Neural progenitor cell (in vitro differentiated cells): ENCODE measurements at places on chromosomes 12 and 14. TPM values are rescaled to one million over a fixed set of nuclear protein-coding genes. Genes with fewer than 3 reads are reported as not detected.
A peak's percentile ranks its signal among the peaks of the same experiment; 100 is the strongest.

DNA sequence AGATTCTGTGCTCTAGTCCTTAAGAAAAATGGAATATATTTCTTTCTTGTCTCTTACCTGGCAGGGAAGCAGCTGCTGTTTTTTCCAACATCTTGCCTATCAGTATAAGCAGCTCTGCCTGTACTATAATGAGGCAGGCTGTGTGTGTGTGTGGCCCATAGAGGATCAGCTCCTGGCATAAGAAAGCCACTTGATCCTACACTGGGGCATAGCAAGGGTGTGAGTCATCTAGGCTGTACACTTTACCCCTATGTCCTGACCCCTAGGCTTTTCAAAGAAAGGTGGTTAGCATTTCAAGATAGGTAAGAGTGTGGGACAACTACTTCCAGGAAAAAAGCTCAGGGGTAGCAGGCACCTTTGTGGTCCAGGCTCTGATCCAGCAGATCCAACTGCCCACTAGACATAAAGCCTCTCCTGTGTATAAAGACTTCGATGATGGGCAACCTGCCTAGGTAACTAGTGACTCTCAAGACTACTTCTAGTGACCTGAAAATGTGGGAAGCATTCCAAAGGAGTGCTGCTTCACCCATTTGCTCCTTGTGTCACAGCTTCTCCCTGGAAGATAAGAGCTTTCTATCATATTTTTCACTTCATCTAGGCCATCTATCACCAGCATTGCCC is 4.9 kb upstream of the SENP1 start:
- DNase-seq, result no peak

DNA sequence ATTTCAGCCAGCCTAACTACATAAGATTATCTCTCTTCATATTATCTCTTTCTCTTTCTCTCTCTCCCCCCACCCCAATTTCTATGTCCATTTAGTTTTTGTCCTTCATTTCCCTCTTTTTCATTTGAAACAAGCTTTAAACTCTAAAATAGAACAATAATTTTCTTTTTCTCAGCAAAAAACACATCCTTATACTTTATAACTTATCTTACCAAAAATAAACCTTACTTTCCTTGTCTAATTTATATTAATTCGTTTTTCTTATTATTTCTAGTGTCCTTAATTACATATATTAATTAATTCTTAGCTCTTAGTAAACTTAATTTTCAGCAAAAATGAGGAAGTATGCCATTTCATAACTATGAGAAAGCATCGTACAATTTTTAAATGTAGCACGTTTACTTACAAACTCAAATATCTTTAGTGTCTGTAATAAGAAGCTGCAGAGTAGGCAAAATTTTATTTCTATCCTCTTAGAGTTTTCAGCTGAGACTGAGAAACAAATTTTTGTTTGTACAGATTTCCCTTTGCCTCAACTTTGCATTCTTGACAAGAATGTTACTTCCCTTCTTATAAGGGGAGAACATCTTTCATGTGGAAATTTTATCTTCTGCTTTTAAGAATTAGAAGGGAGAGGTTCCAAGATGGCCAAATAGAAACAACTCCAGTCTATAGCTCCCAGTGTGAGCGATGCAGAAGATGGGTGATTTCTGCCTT is 65.1 kb upstream of the ST8SIA1 start:
- DNase-seq, result no peak

GRCh38 chr12:80183939-80184338 is 84.6 kb downstream of the OTOGL start:
- no peak for DNase-seq

GRCh38 chr14:45553981-45554380 is 301.0 kb upstream of the MIS18BP1 start:
- no peak for DNase-seq

- no peak for DNase-seq
Observed at GRCh38 chr12:25705261-25705660, 152.2 kb upstream of the LMNTD1 start.

GRCh38 chr14:92726135-92726932 is 22.1 kb downstream of the LGMN start:
- no peak for DNase-seq

GRCh38 chr14:56896231-56896630 is 86.0 kb upstream of the OTX2 start:
- DNase-seq, result no peak

GRCh38 chr12:93419388-93420034 is 22.2 kb downstream of the UBE2N start:
- DNase-seq, result peak; percentile 42

DNA sequence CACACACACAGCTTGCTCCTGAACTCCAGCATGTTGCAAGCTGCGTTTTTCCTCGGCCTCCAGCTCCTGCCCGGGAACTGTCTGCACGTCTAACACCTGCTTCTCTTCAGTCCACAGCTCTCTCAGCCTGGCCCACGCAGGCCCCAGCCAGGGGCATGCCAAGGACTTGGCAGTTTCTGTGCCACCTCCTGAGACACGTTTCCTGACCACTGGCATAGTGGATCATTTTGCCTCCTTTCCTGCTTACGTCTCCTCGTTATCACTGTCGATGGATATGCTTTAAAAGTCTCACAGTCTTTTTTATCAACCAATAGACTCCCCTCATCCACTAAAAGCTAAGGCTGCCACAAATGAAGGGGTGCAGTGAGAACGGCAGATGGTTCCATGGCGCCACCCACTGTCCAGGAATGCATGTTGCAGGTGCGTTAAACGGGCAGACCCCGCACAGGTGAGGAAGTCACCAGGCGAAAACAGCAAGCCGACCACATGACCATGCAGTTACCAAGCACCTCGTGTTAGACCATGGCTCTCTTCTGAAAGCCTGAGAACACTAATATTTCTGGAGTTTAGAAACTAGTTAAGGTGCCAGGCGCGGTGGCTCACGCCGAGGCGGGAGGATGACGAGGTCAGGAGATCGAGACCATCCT is 14.7 kb upstream of the TEAD4 start:
- peak; percentile 73 for DNase-seq

- DNase-seq, result no peak
Observed at GRCh38 chr14:101903111-101903561, 61.2 kb upstream of the DYNC1H1 start.

Gene CCDC77
- 69.0 and 125 TPM in 2 replicates for total RNA-seq

Gene RFX4
- total RNA-seq, result 0.22 and 3.4 TPM in 2 replicates

Gene KRT76
- not detected in 2 replicates for total RNA-seq

Gene CACNA1C
- total RNA-seq, result 1.2 and 2.7 TPM in 2 replicates

Gene OAS1
- total RNA-seq, result not detected in 2 replicates

Gene KRT8
- total RNA-seq, result 168 and 184 TPM in 2 replicates

Gene ITGB7
- total RNA-seq, result 0.43 TPM in 1 of 2 replicates, not detected in the other
